ENCODE measurements at places on chromosomes 16 and 17. TPM values are rescaled to one million over a fixed set of nuclear protein-coding genes. Genes with fewer than 3 reads are reported as not detected.

- no peak overlapping the region for H3K27ac ChIP-seq
- H3K4me3 ChIP-seq: no peak overlapping the region
- no peaks in the 10 kb centered on the region for H3K27me3 ChIP-seq
- no peaks in the 10 kb centered on the region for H3K36me3 ChIP-seq
- H3K4me1 ChIP-seq: no peaks in the 10 kb centered on the region
- DNase-seq: no peak
Measured at GRCh38 chr17:60383379-60383778, 8.6 kb downstream of the USP32 start.

DNA sequence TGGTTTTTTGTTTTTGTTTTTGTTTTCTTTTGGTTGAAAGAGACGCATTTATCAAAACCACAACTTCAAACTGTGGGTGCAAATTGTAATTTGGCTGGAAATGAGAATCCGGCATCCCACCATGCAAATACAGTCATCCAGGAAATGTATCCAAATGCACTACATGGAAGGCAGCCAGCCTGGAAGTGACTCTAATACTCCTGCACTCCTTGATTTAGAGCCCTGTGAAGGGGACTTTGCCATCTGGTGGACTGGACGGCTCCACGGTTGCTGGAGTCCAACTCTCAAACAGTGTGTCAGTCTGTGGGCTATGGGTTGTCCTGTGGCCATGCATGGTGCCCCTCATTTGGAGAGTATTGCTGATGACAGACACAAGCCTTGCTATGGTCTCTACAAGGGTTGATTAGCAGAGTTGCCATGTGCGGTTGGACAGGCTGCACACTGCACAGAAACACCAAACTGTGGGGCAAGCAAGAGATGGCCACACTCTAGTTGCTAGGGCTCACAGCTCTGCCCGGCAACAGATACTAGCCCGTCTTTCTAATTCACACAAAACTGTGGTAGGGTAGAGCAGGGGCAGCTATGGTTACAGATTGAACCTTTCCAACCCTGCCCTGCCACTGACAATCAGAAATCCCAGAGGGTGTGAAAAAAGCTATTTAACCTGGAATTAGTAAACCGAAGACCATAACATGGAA, 62.4 kb downstream of the VAT1L start:
- H3K4me3 ChIP-seq: no peak overlapping the region
- no peak for DNase-seq
- no peaks in the 10 kb centered on the region for H3K36me3 ChIP-seq
- H3K4me1 ChIP-seq: no peaks in the 10 kb centered on the region

- H3K4me3 ChIP-seq: no peak overlapping the region
- DNase-seq: no peak
- H3K4me1 ChIP-seq: peaks cover 7% of the 10 kb centered on the region
- H3K27me3 ChIP-seq: no peaks in the 10 kb centered on the region
Measured at GRCh38 chr17:29143894-29144293, 36.3 kb downstream of the MYO18A start.

- H3K36me3 ChIP-seq: no peaks in the 10 kb centered on the region
- no peak overlapping the region for H3K27ac ChIP-seq
- H3K4me1 ChIP-seq: peaks cover 4% of the 10 kb centered on the region
- no peak overlapping the region for H3K4me3 ChIP-seq
- DNase-seq: no peak
- no peaks in the 10 kb centered on the region for H3K27me3 ChIP-seq
Measured at GRCh38 chr16:79750311-79750710, 149.8 kb upstream of the MAF start.

KRTAP3-2 gene
- not detected for total RNA-seq

- H3K4me1 ChIP-seq: no peaks in the 10 kb centered on the region
- H3K27ac ChIP-seq: no peak overlapping the region
- no peaks in the 10 kb centered on the region for H3K36me3 ChIP-seq
- H3K4me3 ChIP-seq: no peak overlapping the region
- no peaks in the 10 kb centered on the region for H3K27me3 ChIP-seq
Measured at GRCh38 chr16:87227296-87227951, 89.8 kb downstream of the C16orf95 start.

- DNase-seq: no peak
- peak overlapping the region; percentile 62 for H3K4me3 ChIP-seq
- H3K4me1 ChIP-seq: peaks cover 5% of the 10 kb centered on the region
- H3K27ac ChIP-seq: peak overlapping the region; percentile 84
Measured at GRCh38 chr17:42553866-42554249, 1.1 kb downstream of the HSD17B1 start.

DNA sequence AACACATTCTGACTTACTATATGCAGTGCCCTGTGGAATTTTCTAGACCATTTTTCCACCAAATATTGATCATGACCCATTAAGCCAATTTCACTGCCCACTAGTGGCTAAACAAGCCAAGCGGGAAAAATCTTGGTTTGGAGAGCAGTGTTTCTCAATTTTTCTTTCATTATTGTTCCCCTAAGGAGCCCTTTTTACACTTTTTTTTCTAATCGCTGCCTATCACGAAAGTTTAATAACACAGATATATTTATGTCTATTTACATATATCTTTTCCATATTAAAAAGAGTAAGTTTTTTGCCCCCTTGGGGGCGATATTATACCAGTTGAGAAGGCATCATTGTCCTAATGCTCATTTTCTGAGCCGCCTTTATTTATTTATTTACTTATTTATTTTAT, 10.8 kb upstream of the TLCD3B start:
- H3K4me1 ChIP-seq: no peaks in the 10 kb centered on the region
- H3K4me3 ChIP-seq: no peak overlapping the region
- H3K36me3 ChIP-seq: no peaks in the 10 kb centered on the region
- H3K27ac ChIP-seq: no peak overlapping the region
- no peaks in the 10 kb centered on the region for H3K27me3 ChIP-seq
- no peak for DNase-seq

- H3K27ac ChIP-seq: no peak overlapping the region
- no peak overlapping the region for H3K4me3 ChIP-seq
- H3K27me3 ChIP-seq: no peaks in the 10 kb centered on the region
Measured at GRCh38 chr16:67120025-67120424, 10.3 kb downstream of the PHAF1 start.

PLEKHG4 gene
- total RNA-seq: 7.7 TPM

- DNase-seq: peak; percentile 42
- H3K4me3 ChIP-seq: peak overlapping the region; percentile 68
- H3K27me3 ChIP-seq: no peaks in the 10 kb centered on the region
Measured at GRCh38 chr16:2223942-2224486, 623 bp downstream of the E4F1 start.

DNA sequence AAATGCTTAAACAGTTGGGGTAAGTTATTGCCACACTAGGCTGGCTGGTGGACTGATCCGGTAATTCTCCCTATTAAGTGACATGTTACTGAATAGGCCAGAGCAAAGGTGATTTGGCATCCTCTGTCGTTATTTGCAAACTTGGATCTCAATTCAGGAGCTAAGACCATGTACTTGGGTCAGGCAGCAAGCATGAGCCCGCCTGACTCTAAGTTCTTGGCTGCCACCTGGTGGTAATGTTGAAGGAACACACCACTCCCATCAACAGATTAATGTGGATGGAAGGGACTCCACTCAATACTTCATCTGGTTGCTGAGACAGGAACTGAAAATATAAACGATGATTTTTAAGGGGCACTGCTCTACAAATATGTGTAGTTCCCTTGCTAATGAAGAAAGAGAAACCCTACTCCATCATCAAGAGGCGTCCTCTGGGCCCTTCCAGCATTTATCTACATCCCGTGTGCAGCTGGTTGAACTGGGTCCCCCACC, 70.8 kb downstream of the EMP2 start:
- H3K36me3 ChIP-seq: no peaks in the 10 kb centered on the region
- DNase-seq: peak; percentile 51
- H3K27ac ChIP-seq: no peak overlapping the region
- no peaks in the 10 kb centered on the region for H3K27me3 ChIP-seq
- no peak overlapping the region for H3K4me3 ChIP-seq

NOXO1 gene
- 5.0 TPM for total RNA-seq

SLC16A11 gene
- 2.3 TPM for total RNA-seq

KRT37 gene
- total RNA-seq: not detected

- H3K27me3 ChIP-seq: no peaks in the 10 kb centered on the region
- no peak overlapping the region for H3K27ac ChIP-seq
- DNase-seq: no peak
- no peak overlapping the region for H3K4me3 ChIP-seq
Measured at GRCh38 chr17:27417596-27418365, 38.5 kb upstream of the KSR1 start.

- H3K4me3 ChIP-seq: no peak overlapping the region
- DNase-seq: no peak
- H3K36me3 ChIP-seq: peaks cover 9% of the 10 kb centered on the region
- H3K27me3 ChIP-seq: no peaks in the 10 kb centered on the region
- H3K4me1 ChIP-seq: no peaks in the 10 kb centered on the region
Measured at GRCh38 chr17:6591599-6592158, 35.3 kb upstream of the PITPNM3 start.

GRCh38 chr16:49158029-49158642, 123.5 kb downstream of the CBLN1 start:
- DNase-seq: no peak
- H3K27me3 ChIP-seq: no peaks in the 10 kb centered on the region
- no peaks in the 10 kb centered on the region for H3K4me1 ChIP-seq
- no peaks in the 10 kb centered on the region for H3K36me3 ChIP-seq
- no peak overlapping the region for H3K27ac ChIP-seq
- H3K4me3 ChIP-seq: no peak overlapping the region

- peaks cover 2% of the 10 kb centered on the region for H3K27me3 ChIP-seq
- no peak overlapping the region for H3K4me3 ChIP-seq
- DNase-seq: no peak
- no peaks in the 10 kb centered on the region for H3K4me1 ChIP-seq
- no peaks in the 10 kb centered on the region for H3K36me3 ChIP-seq
- H3K27ac ChIP-seq: no peak overlapping the region
Measured at GRCh38 chr17:66829883-66830282, 5.0 kb upstream of the CACNG5 start.

KRT40 gene
- 0.74 TPM for total RNA-seq

GRCh38 chr17:61813211-61813610, 50.1 kb downstream of the BRIP1 start:
- H3K36me3 ChIP-seq: no peaks in the 10 kb centered on the region
- no peak overlapping the region for H3K4me3 ChIP-seq
- H3K4me1 ChIP-seq: no peaks in the 10 kb centered on the region
- H3K27ac ChIP-seq: no peak overlapping the region
- no peaks in the 10 kb centered on the region for H3K27me3 ChIP-seq

Measured in prostate gland (tissue), 2 donors.